Thoracic aorta (tissue), 2 donors: ENCODE measurements at places on chromosomes 1 and 21. TPM values are rescaled to one million over a fixed set of nuclear protein-coding genes. Genes with fewer than 3 reads are reported as not detected.

DNA sequence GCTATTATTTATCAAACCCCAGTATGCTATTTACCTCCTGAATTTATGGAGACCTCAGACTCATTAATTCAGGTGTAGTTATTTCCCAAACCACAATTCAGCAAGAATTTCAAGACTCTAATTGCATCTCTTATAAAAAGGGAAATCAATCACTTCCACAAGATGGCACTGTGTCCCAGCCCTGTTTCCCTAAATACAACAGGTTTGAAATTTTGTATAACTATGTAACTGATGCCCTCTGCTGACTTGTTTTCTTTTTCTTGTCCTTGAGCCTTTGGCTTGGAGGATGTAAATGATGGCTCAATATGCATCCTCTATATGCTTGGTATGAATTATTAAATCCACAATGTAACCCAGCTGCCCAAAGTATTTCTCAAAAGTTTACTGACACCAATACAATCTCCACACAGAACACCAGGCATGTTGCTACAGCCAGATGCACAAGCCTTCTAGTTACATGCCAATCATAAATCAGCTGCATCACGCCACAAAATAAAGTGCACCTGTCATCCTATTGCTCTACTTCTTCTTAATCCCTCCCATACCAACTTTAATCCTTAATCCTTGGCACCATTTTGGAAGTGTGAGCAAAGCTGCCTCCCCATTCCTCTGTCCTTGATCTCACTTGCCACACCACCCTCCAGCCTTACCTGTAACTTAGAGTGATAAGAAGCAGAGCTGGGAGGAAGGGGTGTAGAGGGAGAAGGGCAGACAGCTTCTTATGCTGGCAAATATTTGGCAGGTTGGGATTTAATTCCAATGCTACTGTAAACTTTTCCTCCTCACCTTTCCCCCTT, 9.0 kb downstream of the C1orf105 start:
- no peak for DNase-seq

DNA sequence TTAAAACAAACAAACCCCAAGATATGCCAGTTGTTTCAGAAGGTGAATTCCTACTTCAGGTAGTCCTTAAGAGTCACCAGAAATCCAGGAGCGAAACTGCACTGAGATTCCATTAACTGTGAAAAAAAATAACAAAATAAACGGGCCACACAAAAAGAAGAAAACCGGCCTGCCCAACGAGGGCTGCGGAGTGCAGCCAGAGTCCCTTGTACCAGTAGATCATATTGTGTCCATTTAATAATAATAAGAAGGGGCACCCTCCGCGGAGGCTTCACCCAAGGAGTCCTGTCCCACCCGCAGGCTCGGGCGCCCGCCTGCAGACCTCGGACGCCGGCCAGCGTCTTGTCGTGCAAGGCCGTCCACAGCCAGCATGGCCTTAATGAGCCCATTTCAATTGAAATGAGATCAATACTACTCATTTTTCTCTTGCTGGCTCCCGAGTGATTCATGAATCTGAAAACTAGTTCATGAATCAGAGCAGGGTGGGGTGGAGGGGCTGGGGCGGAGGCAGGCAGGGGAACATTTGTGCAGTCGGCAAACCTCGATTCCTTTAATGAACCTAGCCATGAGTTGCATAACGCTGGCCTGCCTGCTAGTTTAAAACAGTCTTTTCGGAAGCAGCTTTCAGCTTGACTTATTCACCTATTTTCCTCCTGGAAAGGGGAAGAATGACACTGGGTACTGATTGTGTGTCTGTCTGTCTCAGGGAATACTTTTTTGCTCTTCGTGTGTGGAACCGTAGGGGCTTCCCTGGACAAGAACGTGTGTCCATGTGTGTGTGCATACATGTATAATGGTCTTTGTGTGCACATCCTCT, 113.1 kb upstream of the IRF2BP2 start:
- DNase-seq, result peak; percentile 77

DNA sequence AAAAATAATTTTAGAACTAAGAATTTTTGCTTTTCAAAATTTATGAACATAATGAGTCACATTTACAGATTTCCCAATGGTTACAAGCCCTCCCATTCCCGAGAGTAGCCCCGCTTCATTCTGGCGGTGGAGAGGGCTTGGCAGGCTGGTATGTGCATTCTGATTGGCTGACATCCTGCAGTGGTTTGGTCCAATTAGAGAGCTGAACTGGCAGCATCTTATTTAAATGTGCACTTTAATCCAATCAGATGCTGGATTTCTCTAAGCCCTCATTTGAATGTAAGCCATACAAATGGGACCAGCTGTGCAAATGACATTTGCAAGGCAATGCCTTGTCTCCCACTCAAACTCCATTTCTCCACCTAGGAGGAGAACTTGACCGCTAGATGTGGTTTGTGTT, 18.0 kb upstream of the TRIM17 start:
- no peak for DNase-seq

DNA sequence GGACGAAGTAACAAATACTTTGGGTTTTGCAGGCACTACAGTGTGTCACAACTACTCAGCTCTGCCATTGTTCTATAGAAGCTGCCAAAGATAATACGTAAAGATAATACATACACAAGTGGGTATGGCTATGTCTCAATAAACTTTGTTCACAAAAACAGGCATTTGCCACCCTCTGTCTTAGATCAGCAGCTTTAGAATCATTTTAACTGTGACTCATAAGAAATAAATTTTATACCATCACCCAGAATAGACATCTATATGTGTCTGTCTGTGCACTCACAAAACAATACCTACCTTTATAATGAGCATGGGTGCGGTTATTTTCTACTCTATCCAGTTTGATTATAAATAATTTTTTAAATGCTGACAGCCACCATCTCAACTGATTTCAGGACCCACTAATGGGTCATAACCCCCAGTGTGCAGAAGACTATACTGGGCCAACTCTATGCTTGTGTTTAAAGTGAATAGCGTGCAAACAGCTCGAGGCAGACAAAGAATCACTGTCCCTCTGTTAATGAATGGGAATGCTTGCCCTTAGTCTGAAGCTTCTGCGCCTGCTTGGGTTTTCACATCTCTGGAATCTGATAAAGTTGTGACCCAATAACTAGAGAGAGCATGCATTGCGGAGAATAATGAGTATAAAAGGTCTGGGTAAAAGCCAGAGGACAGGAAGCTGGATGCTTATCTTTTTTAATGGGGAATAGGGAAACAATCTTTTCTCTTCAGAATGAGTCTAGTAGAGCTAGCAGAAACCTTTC, 216.2 kb downstream of the PLPP3 start:
- no peak for DNase-seq

- DNase-seq, result no peak
These were observed 432.3 kb downstream of the LRRIQ3 start for GRCh38 chr1:73765551-73766233.

Gene SPRR2E
- not detected for total RNA-seq

Gene OR10J1
- total RNA-seq, result not detected

Gene HEATR1
- 43.5 TPM for total RNA-seq

Gene FMO5
- 1.9 TPM for total RNA-seq

Gene CADM3
- total RNA-seq, result 8.7 TPM

Gene PRR9
- total RNA-seq, result not detected

Gene FAM131C
- not detected for total RNA-seq

Gene RPF1
- 33.2 TPM for total RNA-seq
